Femur (tissue), 1 donor: ENCODE measurements at places on chromosomes 3 and 15.

DNA sequence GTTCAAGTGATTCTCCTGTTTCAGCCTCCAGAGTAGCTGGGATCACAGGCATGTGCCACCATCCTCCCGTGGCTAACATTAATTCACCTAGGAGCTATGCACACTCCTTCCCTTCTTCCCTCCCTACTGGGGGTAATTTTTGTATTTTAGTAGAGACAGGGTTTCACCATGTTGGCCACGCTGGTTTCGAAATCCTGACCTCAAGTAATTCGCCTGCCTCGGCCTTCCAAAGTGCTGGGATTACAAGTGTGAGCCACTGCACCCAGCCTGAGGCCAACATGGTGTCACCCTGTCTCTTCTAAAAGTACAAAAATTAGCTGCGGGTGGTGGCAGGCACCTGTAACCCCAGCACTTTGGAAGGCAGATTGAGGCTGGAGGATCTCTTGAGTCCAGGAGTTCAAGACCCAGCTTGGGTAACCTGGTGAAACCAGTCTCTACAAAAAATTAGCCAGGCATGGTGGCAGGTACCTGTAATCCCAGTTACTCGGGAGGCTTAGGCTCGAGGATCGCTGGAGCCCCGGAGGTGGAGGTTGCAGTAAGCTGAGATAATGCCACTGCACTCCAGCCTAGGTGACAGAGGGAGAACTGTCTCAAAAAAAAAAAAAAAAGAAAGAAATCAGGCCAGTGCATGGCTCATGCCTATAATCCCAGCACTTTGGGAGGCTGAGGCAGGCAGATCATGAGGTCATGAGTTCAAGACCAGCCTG, 6.1 kb downstream of the RNU5B-1 start:
- DNase-seq, result no peak

DNA sequence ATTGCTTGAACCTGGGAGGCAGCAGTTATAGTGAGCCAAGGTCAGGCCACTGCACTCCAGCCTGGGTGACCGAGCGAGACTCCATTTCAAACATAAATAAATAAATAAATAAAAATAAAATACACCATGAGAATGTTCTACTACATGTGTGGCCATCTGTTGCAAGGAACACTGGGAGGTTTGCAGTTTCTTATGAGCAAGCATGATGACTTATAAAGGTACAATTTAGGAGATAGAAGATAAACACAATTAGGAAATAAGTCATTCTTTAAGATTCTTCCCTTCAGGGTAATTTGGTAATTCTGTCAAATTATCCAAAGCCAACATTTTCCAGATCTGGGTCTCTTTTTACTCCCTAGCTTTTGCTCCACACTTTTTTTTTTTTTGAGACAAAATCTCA, 13.4 kb downstream of the HTR3C start:
- DNase-seq, result no peak

DNA sequence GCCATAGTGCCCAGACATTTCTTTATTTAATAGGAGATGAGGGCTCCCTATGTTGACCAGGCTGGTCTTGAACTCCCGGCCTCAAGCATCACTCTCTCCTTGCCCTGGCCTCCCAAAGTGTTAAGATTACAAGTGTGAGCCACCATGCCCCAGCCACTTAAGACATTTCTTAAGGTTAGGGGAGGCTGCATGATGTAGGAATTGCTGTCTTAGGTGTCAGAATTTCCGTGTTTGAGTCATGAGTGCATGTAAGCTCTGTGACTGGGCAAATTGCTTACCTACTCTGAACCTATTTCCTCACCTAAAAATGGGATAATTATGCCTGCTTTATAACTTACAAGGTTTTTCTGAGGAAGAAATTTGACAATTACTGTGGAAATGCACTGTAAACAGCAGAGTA, 34.2 kb upstream of the SIAH2 start:
- no peak for DNase-seq

- no peak for DNase-seq
These were observed 162.9 kb downstream of the TIGIT start for GRCh38 chr3:114456742-114457141.

GRCh38 chr3:164397462-164397861, 680.8 kb downstream of the SI start:
- DNase-seq, result no peak

DNA sequence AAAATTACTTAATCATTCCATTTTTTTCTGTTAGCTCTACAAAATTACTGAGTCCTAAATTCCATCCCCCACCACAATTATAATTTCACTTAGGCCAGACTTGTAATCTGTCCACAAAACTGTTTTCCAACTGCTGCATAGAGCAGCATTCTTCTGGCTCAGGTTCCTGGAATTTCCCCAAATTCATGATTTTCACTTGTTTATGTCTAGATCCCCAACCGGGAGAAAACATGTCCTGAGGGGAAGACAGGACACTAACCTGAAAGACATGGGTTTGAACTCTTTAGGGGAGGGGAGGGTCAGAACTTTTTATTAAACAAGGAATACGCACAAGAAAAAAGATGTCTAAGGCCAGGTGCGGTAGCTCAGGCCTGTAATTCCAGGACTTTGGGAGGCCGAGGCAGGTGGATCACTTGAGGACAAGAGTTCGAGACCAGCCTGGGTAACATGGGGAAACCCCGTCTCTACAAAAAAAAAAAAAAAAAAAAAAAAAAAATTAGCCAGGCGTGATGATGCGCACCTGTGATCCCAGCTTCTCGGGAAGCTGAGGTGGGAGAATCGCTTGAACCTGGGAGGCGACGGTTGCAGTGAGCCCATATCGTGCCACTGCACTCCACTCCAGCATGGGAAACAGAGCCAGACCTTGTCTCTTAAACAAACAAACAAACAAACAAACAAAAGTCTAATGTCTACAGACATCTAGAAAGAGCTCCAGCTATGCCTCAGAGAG, 1.5 kb downstream of the ETFA start:
- no peak for DNase-seq

DNA sequence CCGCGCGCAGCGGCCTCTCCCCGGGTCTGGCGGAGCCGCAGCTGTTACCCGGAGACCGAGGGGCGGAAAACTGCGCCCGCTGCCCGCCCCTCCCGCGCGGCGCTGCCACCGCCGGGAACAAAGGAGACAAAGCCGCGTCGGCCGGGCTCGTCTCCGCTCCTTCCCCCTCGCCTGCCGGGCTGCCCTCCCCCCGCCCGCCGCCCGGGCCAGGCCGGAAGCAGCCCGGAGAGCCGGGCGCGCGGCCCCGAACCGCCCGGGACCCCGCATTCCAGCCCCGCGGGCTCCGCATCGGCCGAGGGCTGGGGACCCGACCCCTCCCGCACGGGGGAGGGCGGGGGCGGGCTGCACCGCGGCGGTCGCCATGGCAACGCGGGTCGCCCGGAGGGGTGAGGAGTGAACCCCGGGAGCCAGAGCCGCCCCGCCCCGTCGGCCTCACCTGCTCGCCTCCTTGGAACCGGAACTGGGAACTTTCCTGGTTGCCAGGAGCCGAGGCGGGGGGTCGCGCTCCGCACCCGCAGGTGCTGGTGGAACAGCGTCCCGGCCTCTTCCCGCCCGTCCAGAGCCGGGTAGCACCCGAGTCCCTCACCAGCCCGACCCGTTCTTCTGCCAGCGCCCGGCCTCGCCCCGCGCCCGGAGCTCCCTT, 448 bp downstream of the PLXNB1 start:
- DNase-seq, result peak; percentile 64

DNA sequence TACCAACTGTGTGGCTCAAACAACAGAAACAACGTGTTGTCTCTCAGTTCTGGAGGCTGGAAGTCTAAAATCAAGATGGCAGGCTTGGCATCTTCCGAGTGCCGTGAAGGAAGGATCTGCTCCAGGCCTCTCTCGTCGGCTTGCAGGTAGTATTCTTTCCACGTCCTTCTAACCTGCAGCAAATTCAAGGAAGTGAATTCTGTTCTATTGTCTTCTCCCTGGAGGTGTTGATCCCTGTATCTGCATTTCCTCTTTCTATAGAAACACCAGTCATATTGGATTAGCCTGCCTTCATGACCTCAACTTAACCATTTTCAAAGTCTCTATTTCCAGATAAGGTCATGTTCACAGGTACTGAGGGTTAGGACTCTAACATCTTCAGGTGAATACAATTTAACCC, 512.1 kb downstream of the GABRG3 start:
- no peak for DNase-seq

DNA sequence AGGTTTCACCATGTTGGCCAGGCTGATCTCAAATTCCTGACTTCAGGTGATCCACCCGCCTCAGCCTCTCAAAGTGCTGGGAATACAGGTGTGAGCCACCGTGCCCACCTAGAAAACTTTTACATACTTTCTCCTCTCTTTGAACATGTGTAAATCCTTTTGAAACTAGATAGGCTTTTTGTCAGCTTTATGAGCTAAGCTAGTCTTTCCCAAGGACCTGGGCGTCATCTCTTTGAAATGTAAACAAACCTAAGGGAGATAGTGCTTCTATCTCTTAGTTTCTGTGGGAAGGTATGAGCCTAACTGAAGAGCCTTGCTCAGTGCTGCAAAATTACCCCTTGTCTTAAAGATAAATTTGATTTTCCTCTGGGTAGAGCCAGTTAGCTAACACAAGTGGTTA, 4.8 kb downstream of the CX3CR1 start:
- no peak for DNase-seq

DNA sequence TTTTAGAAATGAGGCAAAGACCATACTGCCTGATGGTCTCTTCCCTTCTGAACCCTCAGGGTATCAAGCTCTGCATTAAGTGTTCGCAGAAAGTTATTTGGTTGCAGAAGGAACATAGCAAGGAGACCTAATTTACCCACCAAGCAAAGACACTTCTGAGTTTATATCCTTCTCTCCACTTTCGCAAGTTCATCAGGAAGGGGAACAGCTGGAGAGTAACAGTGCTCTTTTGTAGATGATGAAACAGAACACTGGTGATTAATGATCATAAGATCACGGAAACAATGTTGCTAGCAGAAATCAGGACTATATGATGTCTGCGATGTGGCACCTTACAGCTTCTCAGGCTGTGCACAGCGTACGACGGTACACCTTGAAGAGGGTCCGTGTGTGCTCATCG, 62.1 kb downstream of the NCEH1 start:
- no peak for DNase-seq

- DNase-seq, result no peak
These were observed 59.4 kb downstream of the DAPK2 start for GRCh38 chr15:63986751-63987341.

GRCh38 chr15:23566071-23566554, 639 bp downstream of the MKRN3 start:
- DNase-seq, result no peak

GRCh38 chr15:96160269-96160668, 170.2 kb upstream of the NR2F2 start:
- DNase-seq, result peak; percentile 85

DNA sequence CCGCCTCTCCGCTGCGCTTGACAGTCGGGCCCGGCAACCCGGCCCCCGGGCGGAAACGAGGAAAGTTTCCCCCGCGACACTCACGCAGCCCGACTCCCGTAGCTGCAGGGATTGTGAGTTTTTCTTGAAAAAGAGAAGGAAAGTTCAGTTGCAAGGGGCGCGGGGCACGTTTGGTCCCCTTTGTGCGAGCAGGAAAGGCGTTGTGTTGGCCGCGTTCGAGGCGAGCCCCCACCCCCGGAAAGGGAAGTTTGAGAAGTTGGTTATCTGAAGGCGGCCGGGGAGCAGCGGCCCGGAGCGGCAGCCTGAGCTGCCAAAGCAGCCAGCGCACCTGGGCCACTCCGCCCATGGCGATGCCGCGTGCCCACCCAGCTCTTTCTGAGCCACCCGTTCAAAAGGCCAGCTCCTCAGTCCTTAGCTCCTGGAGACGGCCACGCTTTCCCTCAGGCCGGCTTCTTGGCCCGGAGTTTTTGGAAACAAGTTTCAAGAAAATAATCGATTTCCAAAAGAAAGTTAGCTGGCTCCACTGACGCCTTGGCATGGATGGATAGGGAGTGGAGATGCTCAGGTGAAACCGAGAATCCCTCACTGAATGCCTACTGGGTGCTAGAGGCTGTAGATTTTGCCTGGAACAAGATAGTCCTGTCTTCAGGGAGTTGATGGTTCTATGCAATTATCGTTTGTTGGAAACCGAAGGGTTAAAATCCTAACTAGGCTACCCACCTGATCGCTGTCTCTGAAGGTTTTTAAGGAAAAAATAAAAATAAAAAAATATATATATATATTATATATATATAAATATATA, 832 bp downstream of the TGFBR2 start:
- peak; percentile 83 for DNase-seq

DNA sequence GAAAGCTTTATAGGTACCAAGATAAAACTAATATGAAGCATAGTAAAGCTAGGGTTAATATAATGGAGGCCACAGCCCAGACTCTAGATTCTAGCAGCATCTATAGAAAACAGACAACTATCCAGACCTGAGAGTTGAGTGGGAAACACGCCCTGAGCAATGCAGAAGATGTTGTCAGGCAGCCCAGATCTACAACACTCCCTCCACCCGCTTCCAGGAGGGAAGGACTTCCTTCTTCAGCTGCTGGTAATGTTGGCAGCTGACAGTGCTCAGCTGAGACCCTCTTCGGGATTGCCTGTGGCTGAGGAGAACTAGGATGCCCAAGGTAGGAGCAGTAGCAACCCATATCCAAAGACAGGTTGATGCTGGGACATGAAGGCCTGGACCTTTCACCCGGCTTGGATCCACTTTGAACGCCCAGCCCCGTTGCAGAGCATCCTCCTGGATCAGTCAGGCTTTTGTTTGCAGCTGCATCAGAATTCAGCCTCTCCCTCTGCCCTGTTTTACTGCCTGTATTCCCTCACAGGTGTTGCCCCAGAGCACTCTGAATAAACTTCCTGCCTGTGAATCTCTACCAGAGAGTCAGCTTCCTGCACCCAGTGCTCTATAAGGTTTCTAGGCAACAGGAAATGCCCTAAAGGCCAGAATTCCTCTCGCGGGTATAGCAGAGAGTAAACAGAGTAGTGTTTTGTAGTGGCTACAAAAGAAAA, 174.7 kb upstream of the IL12A start:
- no peak for DNase-seq

GRCh38 chr15:62832231-62832630, 210.3 kb upstream of the TPM1 start:
- DNase-seq, result no peak

- peak; percentile 87 for DNase-seq
These were observed 10.0 kb downstream of the CMTM7 start for GRCh38 chr3:32401556-32402081.

- DNase-seq, result no peak
These were observed 11.6 kb upstream of the TSC22D2 start for GRCh38 chr3:150396491-150396890.

- no peak for DNase-seq
These were observed 225.8 kb upstream of the ZNF717 start for GRCh38 chr3:76011121-76011520.

GRCh38 chr3:189166321-189166720, 5.5 kb upstream of the TPRG1 start:
- DNase-seq, result no peak

GRCh38 chr15:67082007-67082536, 16.7 kb downstream of the SMAD3 start:
- DNase-seq, result no peak
